ENCODE measurements at places on chromosomes 5 and 9.

GRCh38 chr5:54616031-54616430 is 98.5 kb downstream of the SNX18 start:
- no peak for DNase-seq

GRCh38 chr5:72417333-72418062 is 89.7 kb downstream of the ZNF366 start:
- no peak for DNase-seq

DNA sequence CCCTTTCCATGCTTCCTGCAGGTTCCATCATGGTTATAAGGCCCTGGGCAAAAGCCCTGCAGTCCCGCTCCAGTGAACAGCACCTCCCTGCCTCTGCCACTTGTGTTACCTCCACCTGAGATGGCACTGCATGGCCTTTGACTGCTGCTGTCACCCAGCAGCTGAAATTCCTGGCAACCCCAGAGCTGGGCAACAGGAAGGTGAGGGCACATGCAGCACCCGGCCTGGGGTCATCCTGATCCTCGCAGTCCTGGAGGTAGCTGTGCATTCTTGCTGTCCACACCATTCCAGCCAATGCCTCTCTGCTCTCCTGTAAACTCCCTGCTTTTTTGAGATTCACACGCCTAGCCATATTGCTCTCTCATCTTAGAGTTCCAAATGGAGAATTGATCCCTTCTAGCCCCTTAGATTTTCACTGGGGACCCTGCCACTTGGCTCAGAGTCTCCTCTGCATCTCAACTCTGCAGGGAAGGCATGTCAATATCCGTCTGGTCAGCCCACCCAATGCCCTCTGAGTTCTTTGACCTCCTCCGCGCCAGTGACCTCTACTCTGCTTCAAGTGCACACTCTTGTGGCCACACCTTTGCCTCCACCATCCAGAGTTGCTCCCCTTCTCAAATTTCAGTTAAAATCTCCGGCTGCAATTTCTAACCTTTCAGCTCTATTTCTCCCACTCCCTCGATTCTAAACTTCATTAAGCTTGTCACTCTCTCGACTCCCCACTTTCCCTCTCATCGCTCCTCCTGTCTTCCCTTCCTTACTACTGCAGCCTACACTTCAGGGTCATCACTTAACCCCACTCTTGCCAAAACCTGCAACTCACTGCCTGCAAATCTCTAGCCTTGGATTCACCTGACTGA is 93.4 kb downstream of the ANKH start:
- DNase-seq = no peak

GRCh38 chr5:38807570-38808483 is 38.0 kb upstream of the OSMR start:
- DNase-seq = no peak

- DNase-seq = no peak
Measured at GRCh38 chr9:72773570-72773969, 179.3 kb downstream of the ALDH1A1 start.
